ENCODE measurements at places on chromosomes 2 and 18.

DNA sequence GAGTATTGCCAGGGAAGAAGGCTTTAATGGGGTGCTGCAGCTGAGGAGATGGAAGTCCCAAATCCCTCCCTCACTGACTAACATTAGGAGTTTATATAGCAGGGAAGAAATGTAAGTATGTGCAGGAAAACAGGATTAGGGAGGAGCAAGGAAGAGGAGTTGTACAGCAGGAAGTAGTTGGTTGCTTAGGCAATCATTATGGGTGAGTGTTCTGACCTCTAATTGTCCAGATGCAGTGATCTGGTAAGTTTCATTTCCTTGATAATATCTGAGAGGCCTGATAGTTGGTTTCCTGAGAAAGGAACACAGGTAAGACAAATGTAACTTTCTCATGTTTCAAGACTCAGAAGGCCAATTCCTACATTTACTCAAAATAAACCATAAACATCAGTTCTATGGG is 331.9 kb upstream of the GULP1 start:
- no peak for DNase-seq

- DNase-seq, result no peak
Measured at GRCh38 chr2:143584936-143585335, 455.7 kb downstream of the ARHGAP15 start.

- no peak for DNase-seq
Measured at GRCh38 chr2:41187376-41188122, 735.7 kb upstream of the SLC8A1 start.

DNA sequence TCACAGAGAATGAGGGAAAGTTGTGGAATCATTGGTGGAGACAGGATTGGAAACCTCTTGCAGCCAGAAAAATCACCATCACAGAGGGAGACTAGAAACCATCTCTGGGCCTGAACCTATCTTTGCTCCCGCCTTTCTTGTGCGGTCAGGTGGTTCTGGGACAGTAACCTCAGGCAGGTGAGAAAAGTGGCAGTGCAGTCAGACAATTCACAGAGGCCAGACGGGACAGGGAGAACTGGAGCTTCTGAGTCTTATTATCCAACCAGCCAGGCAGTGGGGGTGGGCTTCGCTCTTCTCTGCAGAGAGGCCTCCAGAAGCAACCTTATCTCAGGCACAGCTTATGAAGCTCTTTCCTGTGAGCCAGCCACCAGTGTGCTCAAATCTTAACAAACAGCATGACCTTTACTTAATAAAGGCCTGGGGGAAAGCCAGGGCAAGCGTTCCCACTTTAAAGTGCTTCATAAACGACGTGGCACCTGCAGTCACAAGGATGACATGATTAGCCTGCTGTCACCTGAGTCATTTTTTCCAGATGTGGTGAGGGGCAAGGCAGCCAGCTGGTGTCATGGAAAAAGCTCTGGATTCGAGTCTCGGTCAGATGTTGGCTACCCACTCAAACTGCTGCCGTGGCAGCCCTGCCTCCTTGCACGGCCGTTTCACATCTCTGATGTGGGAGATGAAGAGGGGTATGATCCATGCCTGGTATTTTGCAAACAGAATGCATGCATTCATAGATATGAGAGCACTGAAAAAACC is 109.7 kb downstream of the B3GNT2 start:
- DNase-seq, result no peak

GRCh38 chr18:9596226-9596625 is 18.1 kb downstream of the PPP4R1 start:
- DNase-seq, result no peak

- DNase-seq, result no peak
Measured at GRCh38 chr2:15533860-15534480, 27.2 kb downstream of the NBAS start.

GRCh38 chr2:127597046-127597983 is 48.6 kb upstream of the GPR17 start:
- no peak for DNase-seq

GRCh38 chr2:145587922-145588321 is 1068.0 kb upstream of the ZEB2 start:
- no peak for DNase-seq

DNA sequence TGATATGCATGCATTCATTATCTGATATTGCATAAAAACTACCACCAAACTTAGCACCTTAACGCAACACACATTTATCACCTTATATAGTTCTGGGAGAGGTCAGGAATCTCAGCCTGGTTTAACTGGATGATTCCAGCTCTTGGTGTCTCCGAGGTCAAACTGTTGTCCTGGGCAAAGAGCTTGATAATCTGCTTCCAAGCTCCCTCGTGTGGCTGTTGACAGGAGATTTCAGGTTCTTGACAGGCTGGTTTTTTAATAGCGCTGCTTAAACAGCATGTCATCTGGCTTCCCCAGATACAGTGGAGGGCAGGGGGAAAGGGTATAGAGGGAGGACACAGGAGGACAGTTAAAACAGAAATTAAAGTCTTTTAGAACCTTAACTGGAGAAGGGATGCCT is 785.0 kb downstream of the CNTNAP5 start:
- no peak for DNase-seq

- DNase-seq, result no peak
Measured at GRCh38 chr18:23300231-23300805, 152.8 kb upstream of the RIOK3 start.

GRCh38 chr2:40488101-40488601 is 36.3 kb upstream of the SLC8A1 start:
- no peak for DNase-seq

GRCh38 chr2:9946818-9947217 is 4.7 kb upstream of the GRHL1 start:
- no peak for DNase-seq

DNA sequence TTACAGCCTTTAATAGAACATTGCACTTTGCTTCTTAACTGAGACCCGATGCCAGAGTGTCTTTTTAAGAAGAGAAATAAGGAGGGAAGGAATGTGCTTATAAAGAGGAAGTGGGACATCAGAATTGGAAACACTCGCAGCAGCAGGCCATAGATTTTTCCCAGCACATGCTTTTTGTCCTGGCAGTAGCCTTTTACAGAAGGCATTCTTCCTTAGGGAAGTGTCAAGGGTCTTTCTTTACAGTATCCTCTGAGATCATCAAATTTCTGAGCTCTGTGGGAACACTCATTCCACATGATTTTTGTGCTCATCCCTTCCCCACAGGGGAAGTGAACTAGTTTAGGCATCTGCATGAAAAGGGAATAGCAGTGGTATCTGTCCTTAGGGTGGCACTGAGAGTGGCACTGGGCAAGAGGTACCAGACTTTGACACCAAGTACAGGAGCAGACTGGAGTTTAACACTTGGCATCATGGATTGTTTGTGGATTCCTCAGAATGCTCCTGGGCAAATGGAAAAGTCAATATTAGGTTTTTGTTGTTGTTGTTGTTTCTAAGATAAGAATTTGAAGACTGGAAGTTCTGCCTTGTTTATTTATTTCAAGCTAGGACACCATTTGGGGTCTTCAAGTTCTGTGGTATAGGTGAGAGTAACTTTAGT is 4.1 kb downstream of the MYO1B start:
- DNase-seq, result no peak

DNA sequence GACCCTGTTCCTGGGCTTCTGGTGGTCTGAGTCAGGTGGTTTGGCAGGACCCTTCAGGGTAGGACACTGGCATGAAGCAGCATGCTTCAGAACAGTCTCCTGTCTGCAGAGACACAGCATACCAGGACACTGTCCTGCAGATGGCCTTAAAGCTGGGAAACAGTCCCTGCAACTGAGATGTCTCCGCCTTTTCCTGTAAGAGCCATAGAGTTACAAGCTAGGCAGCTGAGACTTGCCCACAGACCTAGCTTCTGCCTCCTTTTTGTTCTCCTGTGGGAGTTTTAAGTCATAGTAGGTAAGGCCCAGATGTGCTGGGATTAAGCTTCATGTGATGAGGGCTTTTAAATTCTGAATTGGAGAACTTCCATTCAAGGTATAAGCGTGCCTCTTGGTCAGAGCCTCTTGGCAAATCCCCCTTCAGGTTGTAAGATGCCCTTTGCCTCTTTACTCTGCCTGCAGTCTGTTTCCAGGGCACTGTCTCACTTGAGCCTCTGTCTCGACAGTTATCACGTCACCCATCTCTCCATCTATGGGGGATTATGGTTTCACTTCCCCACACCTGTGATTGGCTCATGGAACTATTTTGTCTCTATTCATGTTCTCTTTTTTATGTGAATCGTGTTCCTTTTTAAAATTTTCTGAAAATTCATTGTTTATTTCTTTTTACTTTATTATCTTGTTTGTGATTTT is 51.8 kb downstream of the COA5 start:
- no peak for DNase-seq

DNA sequence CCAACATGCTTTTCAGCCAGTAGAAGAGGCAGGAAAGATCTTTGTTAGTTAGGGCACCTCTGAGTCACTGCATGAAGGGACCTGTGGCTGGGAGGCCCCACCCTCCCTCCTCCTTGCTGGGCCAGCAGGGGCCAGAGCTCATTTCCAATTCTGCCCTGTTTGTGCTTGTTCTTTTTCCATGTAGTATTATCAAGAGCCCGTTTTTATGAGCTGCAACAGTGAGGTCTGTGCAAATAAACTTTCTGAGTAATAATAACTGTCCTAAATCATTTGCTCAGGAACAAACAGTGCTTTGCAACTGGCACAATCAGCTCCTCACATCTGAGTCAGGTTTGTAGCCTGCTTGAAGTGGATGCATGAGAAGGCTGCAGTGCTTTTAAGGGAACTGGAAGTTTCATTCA is 128.0 kb downstream of the ARL4C start:
- DNase-seq, result no peak

- DNase-seq, result no peak
Measured at GRCh38 chr2:225566798-225567197, 167.3 kb downstream of the NYAP2 start.

DNA sequence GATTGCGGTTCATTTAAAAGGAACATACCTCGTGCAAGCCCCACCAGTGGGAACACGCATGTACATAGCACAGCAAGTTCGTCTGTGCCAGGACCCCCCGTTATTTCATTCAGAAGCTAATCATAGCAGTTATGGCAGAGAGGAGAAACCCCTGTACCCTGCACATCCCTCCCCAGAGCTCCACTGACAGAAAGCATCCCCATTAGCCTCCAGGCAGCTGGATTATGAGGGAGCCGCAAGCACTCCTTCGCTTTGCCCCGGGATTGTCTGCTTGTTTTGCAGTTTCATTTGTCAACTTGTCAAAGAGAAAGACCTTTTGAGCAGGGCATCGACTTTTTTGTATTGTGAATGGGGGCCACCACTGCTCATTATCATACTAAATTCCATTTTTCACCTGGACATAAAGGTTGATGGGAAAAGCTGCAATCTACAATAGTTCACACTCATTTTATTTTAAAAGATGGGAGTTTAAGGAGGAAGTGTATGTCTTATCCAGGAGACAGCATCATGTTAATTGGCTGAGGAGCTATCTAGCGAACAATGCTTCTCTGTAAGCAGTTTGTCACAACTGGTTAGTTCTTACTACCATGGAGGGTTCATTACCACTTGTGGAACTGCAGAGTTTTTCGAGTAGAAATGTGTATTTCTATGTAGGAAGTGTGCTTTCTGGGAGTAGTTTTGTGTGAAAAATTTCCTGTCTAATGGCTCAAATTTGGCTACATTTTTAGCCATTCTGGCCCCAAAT is 255.3 kb downstream of the THSD7B start:
- DNase-seq, result no peak

- no peak for DNase-seq
Measured at GRCh38 chr2:50535971-50536759, 495.8 kb downstream of the NRXN1 start.

DNA sequence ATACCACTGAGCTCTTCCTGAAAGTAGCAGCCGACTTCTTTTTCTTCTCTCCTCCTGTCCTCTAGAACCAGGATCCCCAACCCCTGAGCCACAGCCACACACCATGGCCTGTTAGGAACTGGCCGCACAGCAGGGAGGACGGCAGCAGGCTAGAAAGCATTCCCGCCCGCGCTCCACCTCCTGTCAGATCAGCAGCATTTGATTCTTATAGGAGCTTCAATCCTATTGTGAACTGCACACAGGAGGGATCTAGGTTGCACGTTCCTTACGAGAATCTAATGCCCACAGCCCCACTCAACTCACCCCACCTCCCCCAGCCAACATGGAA is 179.1 kb upstream of the SH3BP4 start:
- DNase-seq, result no peak

DNA sequence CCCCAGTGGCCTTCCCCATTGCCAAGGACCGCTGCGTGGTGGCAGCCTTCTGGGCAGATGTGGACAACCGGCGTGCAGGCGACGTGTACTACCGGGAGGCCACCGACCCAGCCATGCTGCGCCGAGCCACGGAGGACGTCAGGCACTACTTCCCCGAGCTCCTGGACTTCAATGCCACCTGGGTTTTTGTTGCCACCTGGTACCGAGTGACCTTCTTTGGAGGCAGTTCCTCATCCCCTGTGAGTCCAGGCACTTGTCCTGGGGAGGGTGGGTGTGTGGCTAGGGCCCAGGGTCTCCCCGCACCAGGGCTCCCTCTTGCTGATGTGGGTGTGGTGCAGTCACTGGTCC is 31.9 kb downstream of the SNED1 start:
- no peak for DNase-seq

DNA sequence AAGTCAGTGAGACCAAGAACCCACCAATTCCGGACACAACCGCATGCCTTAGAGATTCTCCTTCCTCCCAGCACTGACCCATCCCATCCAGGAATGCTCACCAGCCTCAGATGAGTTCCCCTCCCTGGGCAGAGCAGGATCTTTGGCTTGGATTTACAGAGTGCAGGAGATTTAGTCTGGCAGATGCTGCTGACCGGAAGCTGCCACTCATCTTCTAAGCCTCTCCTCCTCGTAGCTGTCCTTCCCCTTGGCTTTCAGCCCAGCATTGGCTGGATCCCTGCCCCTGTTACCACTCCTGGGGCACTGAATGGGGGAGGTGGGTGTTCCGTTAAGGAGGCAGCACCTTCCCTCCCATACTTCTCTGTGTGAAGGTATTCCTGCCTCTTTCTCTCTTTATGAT is 53.2 kb downstream of the VWA3B start:
- no peak for DNase-seq

DNA sequence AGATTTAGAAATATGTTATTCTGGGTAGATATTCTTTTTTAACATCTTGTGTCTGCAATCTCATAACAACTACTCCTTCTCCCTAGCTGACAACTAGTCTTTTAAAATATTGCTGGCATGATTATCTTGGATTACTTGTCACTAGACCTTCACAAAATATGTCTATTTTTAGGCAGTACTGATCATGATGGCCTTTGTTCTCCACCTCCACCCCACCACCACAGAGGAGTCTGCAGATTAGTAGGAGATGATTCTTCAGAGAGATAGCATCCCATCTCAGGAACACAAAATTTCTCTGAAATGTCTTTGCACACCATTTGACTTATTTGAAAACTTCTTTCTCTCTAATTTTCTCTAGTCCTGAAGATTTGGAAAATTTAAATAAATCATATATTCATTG is 338.1 kb upstream of the SPHKAP start:
- no peak for DNase-seq

GRCh38 chr2:85132834-85133637 is at the start of gene TCF7L1:
TCF7L1 (plus strand) TSS chr2:85133392; CDS start chr2:85133685, 293 bp downstream.
- DNase-seq, result no peak

GRCh38 chr18:366466-367061 is 98.7 kb upstream of the THOC1 start:
- DNase-seq, result no peak

DNA sequence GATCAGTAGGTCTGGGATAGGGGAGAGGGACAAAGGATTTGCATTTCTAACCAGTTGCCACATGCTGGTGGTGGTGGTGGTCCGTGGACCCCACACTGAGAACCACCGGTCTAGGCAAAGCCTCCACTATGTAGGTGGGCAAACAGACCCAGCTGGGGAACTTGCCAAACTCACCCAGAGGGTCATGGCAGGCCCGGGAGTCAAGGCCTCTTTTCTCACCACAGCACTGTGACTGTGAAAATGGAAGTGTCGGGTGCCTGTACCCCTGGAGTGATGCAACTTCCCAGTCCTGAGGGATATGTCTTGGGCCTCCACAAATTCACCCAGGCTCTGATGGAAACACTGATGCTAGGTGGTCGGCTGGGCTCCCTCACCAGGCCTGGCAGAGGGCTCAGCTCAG is 101.2 kb upstream of the SMAD2 start:
- no peak for DNase-seq
